Fibroblast of skin of right biceps (primary cell): ENCODE measurements at places on chromosomes 5 and 9.

DNA sequence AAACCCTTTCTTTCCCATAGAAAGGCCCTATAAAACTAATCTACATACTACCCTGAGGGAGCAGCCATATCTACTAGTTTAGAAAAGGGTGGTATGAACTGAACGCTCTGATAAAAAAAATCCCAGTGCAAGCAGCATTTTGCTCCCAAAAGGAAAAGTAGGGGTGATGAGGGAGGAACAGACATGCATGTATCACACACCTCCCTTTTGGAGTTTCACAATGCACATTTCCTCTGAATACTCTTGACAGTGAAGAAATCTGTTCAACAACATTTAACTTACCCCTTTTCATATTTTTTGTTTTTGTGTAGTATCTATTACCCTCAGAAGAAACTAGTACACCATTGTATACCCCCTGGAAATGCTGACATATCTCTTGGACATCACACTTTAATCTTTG is 411.4 kb downstream of the MAT2B start:
- no peak for DNase-seq

DNA sequence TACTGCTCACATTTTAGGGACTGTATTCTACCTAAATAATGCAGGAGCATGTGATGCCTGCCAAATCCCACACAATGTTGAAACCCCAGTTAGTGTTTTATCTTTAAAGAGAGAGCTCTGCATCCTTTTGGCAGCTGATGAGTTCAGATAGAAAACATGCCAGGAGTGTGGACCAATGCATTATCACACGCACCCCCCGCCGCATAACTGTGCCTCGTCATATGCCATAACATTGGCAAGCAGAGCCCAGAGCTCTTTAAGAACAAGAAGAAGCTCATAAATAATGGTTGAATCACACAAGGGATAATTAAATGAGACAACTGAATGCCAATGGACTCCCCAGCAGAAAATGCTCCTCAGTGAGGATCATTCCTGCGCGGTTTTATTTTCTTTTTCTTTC is 52.8 kb upstream of the RORB start:
- peak; percentile 44 for DNase-seq

GRCh38 chr5:167552356-167552755 is 739.1 kb upstream of the WWC1 start:
- no peak for DNase-seq

- no peak for DNase-seq
Observed at GRCh38 chr9:79662537-79662956, 90.8 kb downstream of the TLE4 start.

DNA sequence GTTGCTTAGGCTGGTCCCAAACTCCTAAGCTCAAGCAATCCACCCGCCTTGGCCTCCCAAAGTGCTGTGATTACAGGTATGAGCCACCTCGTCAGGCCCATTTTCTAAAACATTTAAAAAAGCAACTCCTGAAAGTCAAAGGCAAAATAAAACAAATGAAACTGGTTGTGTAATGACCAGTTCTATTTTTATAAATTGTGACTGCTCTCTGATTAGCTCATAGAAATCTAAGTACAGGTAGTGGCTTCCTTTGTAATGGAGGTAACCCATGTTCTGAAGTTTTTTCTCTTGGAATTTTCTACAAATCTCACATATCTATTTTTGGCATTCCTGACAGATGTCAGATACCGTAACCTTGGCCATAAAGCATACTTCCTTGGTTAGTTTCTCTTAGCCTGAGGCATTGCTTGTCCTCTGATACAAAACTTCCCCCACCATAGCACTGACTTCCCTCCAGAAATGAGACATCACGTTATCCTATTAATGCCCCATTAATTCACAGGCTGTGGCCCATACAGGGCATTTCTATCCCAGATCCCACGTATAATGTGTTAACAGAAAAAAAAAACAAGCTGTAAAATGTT is 14.1 kb upstream of the AK3 start:
- no peak for DNase-seq

GRCh38 chr5:72584466-72584865 is 77.3 kb upstream of the ZNF366 start:
- no peak for DNase-seq
